ENCODE measurements at places on chromosomes 4 and X. TPM values are rescaled to one million over a fixed set of nuclear protein-coding genes. Genes with fewer than 3 reads are reported as not detected.

Gene RTL3
- not detected for polyA plus RNA-seq

Gene GYPE
- 2.6 TPM for polyA plus RNA-seq

Gene ZNF711
- polyA plus RNA-seq, result 90.4 TPM

Gene GPRASP2
- polyA plus RNA-seq, result 38.6 TPM

Gene NRK
- 14.8 TPM for polyA plus RNA-seq

Gene CNKSR2
- polyA plus RNA-seq, result 1.2 TPM

Gene SLC2A9
- 9.0 TPM for polyA plus RNA-seq

Gene PPP3CA
- 50.0 TPM for polyA plus RNA-seq

Gene BBS12
- 14.8 TPM for polyA plus RNA-seq

Gene NLGN3
- polyA plus RNA-seq, result 3.8 TPM

Gene CSN1S1
- not detected for polyA plus RNA-seq

Gene MYL5
- polyA plus RNA-seq, result 17.4 TPM

Gene TMPRSS11D
- polyA plus RNA-seq, result not detected

Gene ADH1B
- polyA plus RNA-seq, result 27.3 TPM

Gene KLHL4
- 6.5 TPM for polyA plus RNA-seq

Gene GRK4
- polyA plus RNA-seq, result 8.2 TPM

Gene PTCHD1
- polyA plus RNA-seq, result 0.71 TPM

Gene RNF175
- 5.7 TPM for polyA plus RNA-seq

Gene SYNPO2
- polyA plus RNA-seq, result 21.9 TPM

Gene AREG
- 0.28 TPM for polyA plus RNA-seq

Gene TRPC5OS
- 0.26 TPM for polyA plus RNA-seq

Gene PPARGC1A
- polyA plus RNA-seq, result 29.2 TPM

Gene CENPVL2
- polyA plus RNA-seq, result 0.24 TPM

Gene EXOC1L
- polyA plus RNA-seq, result not detected

Gene SRPX
- polyA plus RNA-seq, result 16.8 TPM

Gene TRAM1L1
- polyA plus RNA-seq, result 20.8 TPM

Gene DYNLT3
- 45.6 TPM for polyA plus RNA-seq

Gene UGT8
- polyA plus RNA-seq, result 61.2 TPM

Gene ARSD
- 56.1 TPM for polyA plus RNA-seq

Gene VBP1
- polyA plus RNA-seq, result 92.1 TPM

Gene GABRE
- polyA plus RNA-seq, result 5.4 TPM

Gene NEXMIF
- 3.3 TPM for polyA plus RNA-seq

Gene TCEAL4
- 231 TPM for polyA plus RNA-seq

Gene PAGE5
- polyA plus RNA-seq, result not detected

Gene SSX2B
- not detected for polyA plus RNA-seq

Gene MAGIX
- polyA plus RNA-seq, result 5.3 TPM

Gene SYP
- polyA plus RNA-seq, result 2.6 TPM
